ENCODE measurements at places on chromosomes 7 and 10.

DNA sequence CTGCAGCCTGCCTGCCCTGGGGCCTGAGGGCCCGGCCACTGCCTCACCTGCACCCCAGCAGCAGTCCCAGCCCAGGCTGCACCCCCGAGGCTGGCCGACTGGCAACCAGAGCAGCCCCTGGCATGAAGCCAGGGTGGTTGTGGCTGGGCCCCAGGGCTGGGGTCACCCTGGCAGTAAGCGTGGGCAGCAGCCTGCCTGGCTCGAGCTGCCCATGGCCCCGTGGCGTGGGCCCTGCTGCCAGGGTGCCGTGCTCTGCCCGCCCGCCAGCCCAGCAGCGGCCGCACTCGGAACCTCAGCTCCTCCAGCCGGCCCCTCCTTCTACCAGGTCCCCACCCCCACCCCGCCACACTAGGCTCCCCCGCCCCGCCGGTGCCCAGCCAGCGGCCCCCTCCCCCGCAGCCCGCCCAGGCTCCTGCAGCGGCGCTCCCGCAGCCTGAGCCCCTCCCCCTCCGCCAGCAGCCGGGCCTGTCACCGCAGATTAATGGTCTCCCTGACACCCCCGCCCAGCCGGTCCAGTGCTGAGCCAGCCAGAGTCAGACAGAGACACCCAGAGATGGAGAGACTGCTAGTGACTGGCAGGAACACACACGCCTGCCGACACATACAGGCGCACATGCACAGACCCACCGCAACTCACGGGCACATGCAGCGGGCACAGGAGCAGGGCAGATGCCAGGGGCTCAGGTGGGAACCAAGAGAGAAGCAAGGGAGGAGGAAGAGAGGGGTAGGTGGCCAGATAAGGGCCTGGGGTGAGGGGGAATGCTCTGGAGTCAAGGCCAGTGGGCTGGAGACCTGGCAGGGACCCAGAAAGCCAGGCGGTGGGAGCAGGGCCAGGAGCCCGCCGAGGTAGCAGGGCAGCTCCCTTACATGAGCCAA is 22.4 kb downstream of the KCNH2 start:
- DNase-seq: no peak

- no peak for DNase-seq
Measured at GRCh38 chr10:97647556-97647955, 7.1 kb downstream of the PI4K2A start.

DNA sequence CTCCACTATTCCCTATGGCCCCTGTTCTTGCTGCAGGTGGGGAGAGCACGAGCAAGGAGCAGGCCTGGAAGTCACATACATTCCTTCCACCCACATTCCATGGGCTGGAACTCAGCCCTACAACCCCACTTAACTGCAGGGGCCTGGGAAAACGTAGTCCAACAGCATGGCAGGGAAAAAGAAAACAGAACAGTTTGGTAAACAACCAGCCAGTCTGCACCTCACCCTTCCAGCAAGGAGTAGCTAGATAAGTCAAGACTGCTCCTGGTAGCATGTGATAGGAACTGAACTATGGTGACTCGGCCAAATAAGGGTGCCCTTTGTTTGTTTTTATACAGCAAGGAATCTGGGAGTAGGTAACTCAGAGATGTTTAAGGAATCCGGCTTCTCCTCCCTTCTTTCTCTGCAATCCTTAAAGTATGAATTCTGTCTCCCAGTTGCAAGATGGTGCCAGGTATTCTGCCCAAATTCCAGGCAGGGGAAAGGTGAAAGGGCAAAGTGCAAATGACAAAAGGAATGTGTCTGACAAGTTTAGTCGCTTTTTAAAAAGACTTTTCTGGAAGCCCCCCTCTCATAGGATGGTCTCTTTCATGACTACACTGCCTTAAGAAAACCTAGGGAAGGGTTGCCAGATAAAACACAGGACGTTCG is 311.7 kb upstream of the NEBL start:
- no peak for DNase-seq

GRCh38 chr7:151857866-151858450 is 19.0 kb downstream of the PRKAG2 start:
- no peak for DNase-seq

GRCh38 chr10:25758041-25758457 is 176.0 kb upstream of the MYO3A start:
- no peak for DNase-seq

DNA sequence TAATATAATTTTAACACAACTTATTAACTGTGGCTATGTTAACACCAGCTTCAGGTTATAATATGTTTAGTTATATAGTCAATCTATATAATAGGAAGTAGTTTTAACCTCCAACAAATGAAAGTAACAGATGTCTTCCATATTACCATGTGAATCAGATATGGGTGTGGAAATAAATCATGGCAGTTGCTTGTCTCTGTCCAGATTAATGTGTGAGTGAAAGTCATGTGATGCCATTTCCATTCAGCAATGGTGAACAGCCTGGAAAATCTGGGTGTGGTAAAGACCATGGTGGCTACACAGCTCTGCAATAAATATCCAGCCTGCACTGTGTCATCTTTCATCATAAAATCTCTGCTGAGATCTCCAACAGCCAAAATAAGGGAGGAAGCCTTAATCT is 27.8 kb downstream of the HEPACAM2 start:
- DNase-seq: no peak

DNA sequence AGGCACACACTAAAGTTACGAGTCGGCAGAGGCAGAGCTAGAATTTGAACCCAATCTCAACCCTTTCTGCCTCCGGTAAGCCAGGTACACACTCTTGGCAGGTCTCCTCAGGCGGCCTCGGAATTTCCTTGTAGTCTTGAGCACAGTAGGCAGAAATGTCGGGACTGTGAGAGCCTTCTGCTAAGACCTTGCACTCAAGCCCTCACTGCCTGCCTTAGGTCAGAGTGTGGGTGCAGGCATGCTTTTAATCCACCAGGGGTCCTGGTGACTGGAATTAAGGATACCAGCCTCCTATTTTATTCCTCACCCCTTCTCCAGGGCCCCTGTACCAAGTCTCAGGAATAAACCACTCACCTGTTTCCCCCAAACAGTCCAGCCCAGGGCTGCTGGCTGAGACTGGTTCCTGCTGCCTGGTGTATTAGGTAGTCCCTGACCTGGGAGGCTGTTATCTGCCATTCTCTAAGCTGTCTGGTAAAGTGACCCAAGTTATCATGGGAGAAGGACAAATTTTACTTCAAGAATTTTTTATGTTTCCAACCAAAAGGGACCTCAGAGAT is 855 bp downstream of the ATP6V1F start:
- DNase-seq: no peak

GRCh38 chr10:59391060-59391459 is 28.7 kb upstream of the FAM13C start:
- DNase-seq: no peak

Data from brain pericyte (primary cell).